Thoracic aorta (tissue), 2 donors: ENCODE measurements at places on chromosomes 11 and 22. TPM values are rescaled to one million over a fixed set of nuclear protein-coding genes. Genes with fewer than 3 reads are reported as not detected.

DNA sequence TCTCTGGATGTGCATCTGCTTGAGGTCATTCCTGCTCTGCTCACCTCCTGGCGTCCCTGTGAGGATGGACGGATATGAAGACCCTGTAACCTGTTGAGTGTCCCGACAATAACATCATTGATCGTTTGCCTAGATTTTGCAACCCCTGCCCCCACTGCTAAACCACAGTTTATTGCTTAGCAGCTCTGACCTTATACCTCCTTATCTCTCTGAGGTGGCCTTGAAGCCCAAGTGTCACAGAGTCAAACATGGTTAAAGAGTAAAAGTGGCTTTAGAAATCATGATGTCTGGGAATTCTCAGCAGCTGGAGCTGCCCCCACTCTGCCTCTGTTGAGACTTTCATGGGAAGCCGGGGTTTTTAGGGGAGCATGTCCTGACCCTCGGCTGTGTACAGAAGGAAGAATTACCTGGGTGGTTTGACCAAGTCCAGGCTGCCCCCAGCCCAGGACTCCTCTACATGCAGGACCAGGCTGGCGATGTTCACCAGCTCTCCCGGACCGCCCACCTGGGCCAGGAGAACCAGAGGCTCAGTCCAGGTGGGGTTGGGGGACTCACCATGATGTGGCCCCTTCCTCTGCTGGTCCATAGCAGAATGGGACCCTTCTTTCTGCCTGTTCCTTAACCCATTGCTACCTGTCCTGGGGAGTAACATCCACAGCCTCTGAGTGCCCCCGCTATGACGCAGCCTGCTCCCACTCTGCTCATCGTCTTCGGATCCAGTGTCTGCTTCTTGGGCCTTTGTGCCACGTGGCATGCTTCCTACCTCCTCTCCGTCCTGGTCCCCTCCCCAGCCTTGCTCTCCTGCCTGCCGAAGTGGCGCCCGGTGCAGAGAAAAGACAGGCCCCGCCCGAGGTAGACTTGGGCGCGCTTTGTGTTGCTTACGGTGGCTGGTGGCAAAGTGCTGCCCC lies 33.4 kb upstream of the FTH1 start:
- no peaks in the 10 kb centered on the region for H3K36me3 ChIP-seq
- H3K4me3 ChIP-seq, result no peak overlapping the region
- no peaks in the 10 kb centered on the region for H3K27me3 ChIP-seq
- H3K4me1 ChIP-seq, result peaks cover 18% of the 10 kb centered on the region
- H3K27ac ChIP-seq, result no peak overlapping the region

Gene ELFN2
- not detected for total RNA-seq

Gene KDELR3
- 52.9 TPM for total RNA-seq

Gene PNPLA3
- not detected for total RNA-seq

GRCh38 chr11:10573028-10573427 lies 4.6 kb upstream of the LYVE1 start:
- no peaks in the 10 kb centered on the region for H3K27me3 ChIP-seq
- no peak overlapping the region for H3K4me3 ChIP-seq
- peaks cover 80% of the 10 kb centered on the region for H3K4me1 ChIP-seq
- H3K36me3 ChIP-seq, result peaks cover 33% of the 10 kb centered on the region

- H3K4me3 ChIP-seq, result no peak overlapping the region
- no peaks in the 10 kb centered on the region for H3K4me1 ChIP-seq
- no peaks in the 10 kb centered on the region for H3K36me3 ChIP-seq
- no peak overlapping the region for H3K27ac ChIP-seq
- H3K27me3 ChIP-seq, result no peaks in the 10 kb centered on the region
- DNase-seq, result no peak
Observed at GRCh38 chr11:130213979-130214281, 54.3 kb downstream of the ST14 start.

DNA sequence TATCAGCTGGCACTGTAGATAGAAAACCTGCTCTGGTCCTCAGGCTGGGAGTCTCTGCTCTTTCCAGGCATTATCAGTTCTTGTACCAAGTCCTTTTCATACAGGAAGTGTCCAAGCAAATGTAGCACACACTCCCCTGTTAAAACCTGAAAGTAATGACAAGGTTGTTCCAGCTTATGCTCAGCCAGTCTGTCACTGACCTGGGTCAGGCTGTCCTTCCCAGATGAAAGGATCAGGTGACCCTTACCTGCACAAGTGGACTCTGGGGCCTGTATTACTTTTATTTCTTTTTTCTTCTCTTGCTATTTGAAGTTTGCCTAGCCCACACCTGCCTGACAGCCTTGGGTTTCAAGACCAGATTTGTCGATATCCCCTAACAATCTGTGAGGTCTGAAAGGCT lies 156.3 kb upstream of the SESN3 start:
- no peaks in the 10 kb centered on the region for H3K36me3 ChIP-seq
- no peak overlapping the region for H3K27ac ChIP-seq
- DNase-seq, result no peak
- H3K4me3 ChIP-seq, result no peak overlapping the region
- H3K4me1 ChIP-seq, result no peaks in the 10 kb centered on the region
